NCI-H1930 (cell line): ENCODE measurements at places on chromosomes 5 and 9.

DNA sequence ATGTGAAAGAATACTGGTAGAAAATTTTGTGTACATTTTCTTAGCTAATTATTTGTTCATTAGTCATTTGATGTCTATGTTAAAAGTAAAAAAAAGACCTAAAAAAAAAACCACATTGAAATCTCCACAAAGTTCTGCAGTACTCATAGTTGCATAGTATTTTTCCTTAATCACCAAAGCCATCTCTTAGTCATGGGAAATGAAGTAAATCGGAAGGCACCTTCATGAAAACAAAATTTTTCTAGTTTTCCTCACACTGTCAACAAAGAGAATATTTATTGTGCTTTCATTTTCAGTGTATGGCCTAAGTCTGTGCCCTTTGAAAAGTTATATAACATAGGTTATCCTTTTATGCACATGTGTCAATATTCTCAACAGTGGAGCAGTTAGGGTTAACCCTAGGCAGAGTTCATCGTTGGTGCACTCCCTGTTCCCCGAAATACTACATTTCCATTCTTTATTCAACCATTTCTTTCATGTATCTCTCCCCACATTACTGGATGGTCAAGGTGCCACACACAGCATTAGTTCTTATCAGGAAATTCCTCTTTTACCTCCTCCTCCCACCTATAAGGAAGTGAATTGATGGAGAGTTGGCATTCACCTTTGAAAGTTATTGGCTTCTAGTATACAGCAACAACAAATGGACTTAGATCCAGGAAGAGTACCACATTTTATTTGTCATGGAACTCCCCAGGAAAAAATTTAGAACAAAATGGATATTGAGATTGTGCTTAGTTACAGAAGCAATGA, 93.1 kb downstream of the NUDT12 start:
- no peak for DNase-seq

DNA sequence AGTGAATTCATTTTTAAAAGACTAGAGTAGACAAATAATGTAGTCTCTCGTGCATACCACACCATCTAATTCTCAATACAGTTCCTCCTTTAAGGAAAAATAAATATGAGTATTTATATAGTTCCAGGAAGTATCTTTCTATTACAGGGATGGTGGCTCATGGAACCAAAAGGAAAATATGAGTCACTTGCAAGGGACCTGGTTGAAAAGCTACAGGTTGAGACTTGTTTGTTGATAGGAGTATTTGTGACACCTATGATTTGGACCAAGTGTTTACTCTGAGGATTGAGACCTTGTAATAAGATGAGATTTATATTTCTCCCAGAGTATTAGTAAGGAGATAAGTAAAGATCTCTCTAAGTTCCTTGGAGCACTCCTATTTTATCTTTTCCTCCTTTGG, 67.4 kb downstream of the CDO1 start:
- DNase-seq = no peak

GRCh38 chr9:70463877-70464276, 49.4 kb upstream of the KLF9 start:
- no peak for DNase-seq

GRCh38 chr9:108672475-108673190, 183.2 kb downstream of the ACTL7B start:
- no peak for DNase-seq

DNA sequence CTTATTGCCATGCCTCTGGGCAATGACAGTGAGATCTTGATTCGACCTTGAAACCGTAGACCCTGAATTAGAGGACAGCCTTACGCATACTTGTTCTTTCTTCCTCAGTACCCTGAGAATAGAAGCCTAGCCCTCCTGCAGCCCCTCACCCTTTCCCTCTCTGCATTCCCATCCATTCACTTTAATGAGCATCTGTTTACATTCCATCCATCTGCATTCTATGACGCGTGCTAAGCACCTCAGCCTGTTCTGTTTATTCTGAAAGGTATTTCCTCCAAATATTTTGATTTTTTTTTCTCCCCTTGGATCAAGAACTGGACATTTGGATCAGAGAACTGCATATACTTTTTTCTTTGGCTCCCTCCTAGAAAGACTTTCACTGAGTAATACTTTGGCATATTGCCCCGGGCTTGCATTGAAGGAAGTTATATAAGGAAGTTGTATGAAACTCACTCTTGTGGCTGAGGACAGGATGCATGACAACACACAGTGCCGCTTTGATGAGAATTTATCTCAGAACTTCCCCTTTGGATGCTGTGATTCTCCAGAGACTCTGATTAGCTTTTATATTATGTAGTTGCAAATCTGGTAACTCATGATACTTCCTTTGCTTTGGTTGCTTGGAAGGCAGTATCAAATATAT, 15.7 kb downstream of the TMEM8B start:
- no peak for DNase-seq

GRCh38 chr5:148255456-148255855, 13.1 kb upstream of the SPINK13 start:
- DNase-seq = no peak

DNA sequence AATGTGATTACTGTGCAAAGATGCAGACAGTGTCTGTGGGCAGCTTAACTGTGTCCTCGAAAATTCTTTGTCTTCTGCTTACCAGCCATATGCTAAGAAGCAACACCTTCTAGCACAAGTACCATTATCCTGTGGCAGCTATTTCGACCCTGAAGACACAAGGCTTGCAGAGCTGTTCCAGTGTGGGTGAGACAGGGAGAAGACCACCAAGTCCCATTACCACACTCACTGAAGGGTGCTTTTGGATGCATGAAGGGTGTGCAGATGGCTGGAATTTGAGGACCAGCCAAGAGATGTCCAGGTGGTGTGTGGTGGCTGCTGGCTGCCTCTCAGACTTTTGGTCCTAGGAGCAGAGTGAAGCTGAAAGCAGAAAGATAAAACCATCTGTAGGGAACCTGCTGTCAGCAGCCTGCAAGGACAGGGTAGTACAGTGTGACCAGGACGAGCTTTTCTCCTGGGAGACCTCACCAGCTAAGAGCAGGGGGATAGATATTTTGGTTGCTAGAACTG, 161.8 kb downstream of the ICE1 start:
- no peak for DNase-seq

DNA sequence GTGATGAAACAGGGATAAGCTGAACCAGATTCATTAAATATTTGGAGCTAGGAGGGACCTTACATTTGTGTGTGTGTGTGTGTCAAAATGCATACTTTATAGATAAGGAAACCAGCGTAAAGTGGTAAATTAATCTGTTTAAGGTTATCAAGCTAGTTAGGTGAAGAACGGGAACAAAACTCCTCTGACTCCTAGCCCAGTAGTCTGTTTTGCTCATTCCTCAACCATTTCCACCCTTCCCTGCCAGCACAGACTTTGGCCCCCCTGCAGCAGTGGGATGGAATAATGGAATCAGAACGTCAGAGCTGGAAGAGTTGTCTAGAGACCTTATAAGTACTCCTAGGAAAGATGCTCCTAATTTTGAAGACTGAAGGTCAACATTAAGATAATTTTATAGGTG, 6.5 kb downstream of the AGXT2 start:
- DNase-seq = no peak

DNA sequence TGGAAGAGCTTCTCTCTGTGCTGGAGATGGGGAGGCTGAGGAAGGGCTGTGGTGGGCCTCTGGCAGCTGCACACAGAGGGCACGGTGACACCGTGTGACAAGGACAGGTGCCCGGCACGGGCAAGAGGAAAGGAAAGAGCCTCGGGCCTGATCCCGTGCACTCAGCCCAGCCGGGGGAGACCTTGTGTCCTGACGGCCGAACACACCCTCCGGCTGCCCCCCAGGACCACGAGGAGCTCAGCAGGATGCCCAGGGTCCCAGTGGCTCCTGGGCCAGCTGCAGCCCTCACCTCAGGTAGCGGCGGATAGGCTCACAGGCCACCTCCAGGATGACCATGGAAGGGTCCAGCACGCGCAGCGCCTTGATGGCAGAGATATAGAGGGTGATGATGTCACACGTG, 5.5 kb downstream of the ANAPC2 start:
- DNase-seq = no peak

DNA sequence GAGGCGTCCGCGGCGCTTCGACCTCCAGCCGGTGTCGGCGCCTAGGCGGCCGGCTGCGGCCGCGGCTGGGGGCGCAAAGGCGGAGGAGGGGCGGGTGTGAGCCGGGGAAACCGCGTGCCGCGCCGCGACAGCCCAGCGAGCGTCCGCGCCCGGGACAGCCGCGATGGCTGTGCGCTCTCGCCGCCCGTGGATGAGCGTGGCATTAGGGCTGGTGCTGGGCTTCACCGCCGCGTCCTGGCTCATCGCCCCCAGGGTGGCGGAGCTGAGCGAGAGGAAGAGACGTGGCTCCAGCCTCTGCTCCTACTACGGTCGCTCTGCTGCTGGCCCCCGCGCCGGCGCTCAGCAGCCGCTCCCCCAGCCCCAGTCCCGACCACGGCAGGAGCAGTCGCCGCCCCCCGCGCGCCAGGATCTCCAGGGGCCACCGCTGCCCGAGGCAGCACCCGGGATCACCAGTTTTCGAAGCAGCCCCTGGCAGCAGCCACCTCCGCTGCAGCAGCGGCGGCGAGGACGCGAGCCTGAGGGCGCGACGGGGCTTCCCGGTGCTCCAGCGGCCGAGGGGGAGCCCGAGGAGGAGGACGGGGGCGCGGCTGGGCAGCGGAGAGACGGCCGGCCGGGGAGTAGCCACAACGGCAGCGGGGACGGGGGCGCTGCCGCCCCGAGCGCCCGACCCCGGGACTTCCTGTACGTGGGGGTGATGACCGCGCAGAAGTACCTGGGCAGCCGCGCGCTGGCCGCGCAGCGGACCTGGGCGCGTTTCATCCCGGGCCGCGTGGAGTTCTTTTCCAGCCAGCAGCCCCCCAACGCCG, 605 bp downstream of the CHSY3 start:
- no peak for DNase-seq

GRCh38 chr5:75043633-75044264, 8.6 kb downstream of the GCNT4 start:
- DNase-seq = no peak

DNA sequence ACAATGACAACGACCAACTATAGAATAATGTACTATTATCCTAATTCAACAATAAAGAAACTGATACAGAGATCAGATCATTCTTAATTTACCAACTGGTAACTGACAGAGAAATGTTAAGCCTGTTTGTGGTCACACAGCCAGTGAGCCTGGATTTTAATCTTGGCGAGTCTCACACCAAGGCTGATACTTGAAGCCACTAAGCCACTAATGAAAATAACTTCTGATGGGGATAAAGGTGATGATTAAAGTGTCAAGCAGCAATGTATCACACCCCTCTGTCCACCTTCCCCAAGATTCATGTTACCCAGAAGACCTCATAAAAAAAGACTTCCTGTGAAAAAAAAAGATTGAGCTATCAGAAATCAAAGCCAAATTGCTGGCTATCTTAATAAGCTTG, 350.5 kb downstream of the SPOCK1 start:
- no peak for DNase-seq

DNA sequence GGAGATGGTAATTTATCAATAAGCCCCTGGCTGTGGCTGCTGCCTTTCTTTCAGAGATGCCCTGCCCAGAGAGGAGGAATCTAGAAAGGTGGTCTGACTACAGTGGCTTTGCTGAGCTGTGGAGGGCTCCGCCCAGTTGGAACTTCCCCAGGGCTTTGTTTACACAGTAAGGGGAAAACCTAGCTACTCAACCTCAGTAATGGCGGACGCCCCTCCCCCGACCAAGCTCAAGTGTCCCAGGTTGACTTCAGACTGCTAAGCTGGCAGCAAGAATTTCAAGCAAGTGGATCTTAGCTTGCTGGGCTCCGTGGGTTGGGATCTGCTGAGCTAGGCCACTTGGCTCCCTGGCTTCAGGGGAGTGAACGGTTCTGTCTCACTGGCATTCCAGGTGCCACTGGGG, 865.4 kb upstream of the ACO1 start:
- DNase-seq = no peak

GRCh38 chr5:128462330-128462729, 75.7 kb downstream of the FBN2 start:
- no peak for DNase-seq

- no peak for DNase-seq
Observed at GRCh38 chr5:161263191-161263590, 283.3 kb downstream of the GABRB2 start.

GRCh38 chr5:141947316-141947715, 10.7 kb downstream of the PCDH12 start:
- DNase-seq = no peak

- DNase-seq = no peak
Observed at GRCh38 chr9:98201102-98201501, 8.7 kb upstream of the CORO2A start.

GRCh38 chr5:120621339-120621738, 157.2 kb downstream of the PRR16 start:
- DNase-seq = no peak

DNA sequence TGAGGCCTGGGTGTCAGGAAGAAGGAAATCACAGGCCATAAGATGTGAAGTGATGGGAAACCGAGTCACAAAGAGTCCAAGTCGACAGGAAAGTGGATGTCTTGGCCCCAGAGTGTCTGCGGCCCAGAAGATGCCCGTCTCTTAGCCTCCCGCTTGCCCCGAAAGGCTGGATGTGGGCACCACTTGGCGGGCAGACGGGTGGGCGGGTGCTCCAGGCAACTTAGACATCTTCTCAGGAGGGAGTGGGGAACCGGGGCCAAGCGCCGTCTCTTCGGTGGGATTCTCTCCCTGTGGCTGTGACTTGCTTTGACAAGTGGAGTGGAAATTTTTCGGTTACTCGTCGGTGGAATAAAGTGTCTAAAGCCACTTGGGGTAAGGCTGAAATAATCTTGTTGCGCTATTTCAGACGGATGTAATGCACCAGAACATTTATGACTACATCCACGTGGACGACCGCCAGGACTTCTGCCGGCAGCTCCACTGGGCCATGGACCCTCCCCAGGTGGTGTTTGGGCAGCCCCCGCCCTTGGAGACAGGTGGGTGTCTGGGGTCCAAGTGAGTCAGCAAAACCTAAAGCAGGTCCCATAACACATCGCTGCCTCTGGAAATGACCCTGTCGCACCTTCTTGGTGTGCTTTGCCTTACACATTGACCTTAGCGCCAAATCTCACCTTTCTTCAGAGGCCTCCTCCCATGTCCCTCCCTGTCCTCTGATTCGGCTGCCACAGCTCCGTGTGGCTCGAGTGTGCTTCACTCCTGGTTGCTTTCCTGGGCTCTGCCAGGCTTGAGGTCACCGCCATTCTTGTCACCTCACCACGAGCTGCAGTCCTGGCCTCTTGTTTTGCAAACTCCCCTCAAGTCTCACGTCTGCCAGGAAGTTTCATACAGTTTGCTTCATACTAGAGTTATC, 20.4 kb upstream of the EXOC3 start:
- no peak for DNase-seq

DNA sequence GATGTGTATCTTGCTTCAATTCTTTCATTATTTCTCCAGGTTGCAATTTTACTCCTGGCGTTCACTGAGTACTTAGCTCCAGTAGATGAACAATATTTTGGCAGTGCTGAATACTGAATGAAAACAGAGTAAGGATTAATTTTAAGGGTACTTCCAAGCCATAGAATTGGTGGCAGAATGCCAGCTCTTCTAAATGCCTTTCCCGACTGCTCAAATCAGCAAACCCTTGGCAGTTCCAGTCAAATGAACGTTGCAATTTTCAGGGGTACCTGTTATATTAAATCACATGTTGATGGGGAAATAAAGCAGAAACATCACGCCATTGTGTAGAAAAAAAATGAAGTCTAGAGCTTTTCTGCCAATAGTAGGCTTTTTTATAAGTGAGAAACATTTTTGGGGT, 282.4 kb upstream of the RPS23 start:
- DNase-seq = no peak
